ENCODE measurements at places on chromosomes 6 and 20.
A peak's percentile ranks its signal among the peaks of the same experiment; 100 is the strongest.

GRCh38 chr20:57709823-57710799, at the start of gene PMEPA1:
Gene PMEPA1, minus strand, starts transcription at chr20:57710015. Its CDS starts 433 bp downstream, at chr20:57709582.
- DNase-seq: peak; percentile 90

DNA sequence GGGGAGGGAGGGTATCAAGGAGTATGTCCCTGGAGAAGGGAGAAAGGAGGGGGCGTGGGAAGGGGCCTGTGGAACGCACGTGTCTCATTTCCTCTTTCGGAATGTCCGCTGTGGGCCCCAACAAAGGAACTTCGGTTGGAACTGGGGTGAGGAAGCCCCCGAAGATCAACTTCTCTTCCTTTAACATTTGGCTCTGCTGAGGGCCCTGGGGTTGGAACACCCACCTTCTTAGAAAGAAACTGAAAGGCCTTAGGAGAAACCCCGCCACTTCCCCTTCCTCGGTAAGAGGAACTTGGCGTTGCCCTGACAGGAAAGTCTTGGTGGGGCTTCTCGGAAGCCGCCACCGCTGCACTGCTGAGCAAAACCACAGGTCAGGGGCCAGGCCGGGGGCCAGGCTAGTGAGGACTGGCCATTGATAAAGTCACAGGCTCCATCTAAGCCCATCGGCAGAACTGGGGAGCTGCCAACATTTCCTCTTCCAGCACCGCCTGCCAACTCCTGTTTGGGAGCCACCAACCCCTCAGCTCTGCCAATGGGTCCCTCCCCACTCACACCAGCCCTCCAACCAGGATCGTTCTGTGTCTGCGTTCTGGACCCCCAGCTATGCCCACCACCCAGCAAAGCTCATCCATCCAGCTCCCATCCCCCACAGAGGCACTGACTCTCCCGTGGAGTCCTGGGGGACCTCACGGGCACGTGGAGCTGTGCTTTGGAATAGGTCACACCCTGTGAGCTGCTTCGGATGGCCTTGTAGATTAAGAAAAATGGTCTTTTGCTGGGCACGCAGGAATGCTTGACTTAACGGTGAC, 44.8 kb downstream of the FGD2 start:
- DNase-seq: no peak

- no peak for DNase-seq
These were observed 66.9 kb upstream of the FABP7 start for GRCh38 chr6:122712448-122713137.

DNA sequence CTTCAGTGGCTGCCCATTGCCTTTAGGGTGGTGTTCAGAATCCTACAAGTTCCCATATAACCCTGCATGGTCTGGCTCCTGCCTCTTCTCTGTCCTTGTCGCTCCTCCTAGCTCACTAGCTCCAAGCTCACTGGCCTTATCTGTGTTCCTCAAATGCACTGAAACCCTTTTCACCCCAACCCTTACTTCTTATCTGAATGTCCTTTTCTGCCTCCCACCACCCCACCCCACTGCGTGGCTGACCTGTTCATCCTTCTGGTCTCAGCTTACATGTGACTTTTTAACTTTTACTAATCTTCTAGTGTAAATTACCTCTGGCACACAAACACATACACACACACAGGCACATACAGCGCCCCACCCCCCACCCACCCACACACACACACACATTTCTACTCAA, 41.0 kb upstream of the GLP1R start:
- DNase-seq: no peak

GRCh38 chr6:90216072-90216977, 80.3 kb downstream of the BACH2 start:
- no peak for DNase-seq

GRCh38 chr6:36514554-36515456, 32.5 kb downstream of the STK38 start:
- DNase-seq: no peak

GRCh38 chr6:119182875-119183274, 104.4 kb upstream of the FAM184A start:
- DNase-seq: no peak

GRCh38 chr20:57260934-57261333, 5.5 kb downstream of the BMP7 start:
- DNase-seq: no peak

- no peak for DNase-seq
These were observed 20.5 kb downstream of the BPIFB4 start for GRCh38 chr20:33099843-33100538.

GRCh38 chr20:60669211-60669610, 582.9 kb upstream of the CDH4 start:
- no peak for DNase-seq

- no peak for DNase-seq
These were observed 95.7 kb downstream of the FILIP1 start for GRCh38 chr6:75397656-75398465.

Measured in stimulated activated CD4-positive, alpha-beta T cell treated with anti-CD3 and anti-CD28 coated beads, Interleukin-1b, Interleukin-23, amount 100 ng/mL, for 1 hour (primary cell).